ENCODE measurements at places on chromosomes 4 and X.

- DNase-seq: no peak
These were observed 114.2 kb upstream of the MAP3K15 start for GRCh38 chrX:19629541-19629940.

DNA sequence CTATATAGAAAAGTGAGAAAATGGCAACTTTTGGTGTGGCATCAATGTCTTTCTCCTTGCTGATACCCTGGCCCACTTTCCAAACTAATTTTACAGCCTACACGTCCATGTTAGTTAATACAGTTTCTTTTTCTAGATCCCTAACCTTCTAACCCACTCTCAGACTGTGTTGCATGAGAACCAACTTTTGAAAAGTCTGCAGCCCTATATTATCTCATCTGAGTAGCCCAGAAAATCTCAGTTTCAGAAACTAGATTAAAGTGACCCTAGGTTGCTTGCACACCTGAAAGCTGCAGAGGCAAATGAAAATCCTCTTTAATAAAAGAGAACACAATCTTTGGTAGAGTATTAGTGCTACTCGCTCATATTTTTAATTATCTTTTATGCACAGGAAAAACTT lies 371.6 kb upstream of the EMCN start:
- DNase-seq: no peak

GRCh38 chrX:111445485-111445884 lies 33.5 kb upstream of the DCX start:
- peak; percentile 18 for DNase-seq

DNA sequence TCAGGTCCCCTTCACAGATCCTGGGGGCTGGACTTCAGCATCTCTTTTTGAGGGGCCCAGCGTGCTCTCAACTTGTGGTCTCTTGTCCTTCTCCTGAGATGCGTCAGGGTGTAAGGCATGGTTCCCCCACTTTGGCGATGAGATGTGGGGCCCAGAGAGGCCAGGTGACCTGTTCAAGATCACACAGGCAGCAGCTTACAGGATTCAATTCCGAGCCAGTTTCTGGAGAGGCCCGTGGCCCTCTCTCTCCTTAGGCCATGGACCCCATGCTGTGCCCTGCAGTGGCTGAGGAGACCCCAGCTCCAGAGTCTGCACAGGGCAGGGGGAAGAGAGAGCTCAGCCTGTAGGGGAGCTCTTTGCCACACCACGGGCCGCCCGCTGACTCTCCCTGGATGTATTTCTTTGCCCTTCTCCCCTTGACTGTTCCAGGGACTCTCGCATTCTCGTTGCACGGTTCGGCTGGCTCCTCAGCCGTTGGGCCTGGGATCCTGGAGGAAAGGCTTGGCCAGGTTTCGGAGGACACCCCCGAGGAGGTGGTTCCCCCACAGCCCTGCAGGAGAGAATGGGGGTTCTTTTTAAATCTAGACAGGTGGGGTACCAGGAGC lies 18.6 kb downstream of the NSG1 start:
- DNase-seq: no peak

DNA sequence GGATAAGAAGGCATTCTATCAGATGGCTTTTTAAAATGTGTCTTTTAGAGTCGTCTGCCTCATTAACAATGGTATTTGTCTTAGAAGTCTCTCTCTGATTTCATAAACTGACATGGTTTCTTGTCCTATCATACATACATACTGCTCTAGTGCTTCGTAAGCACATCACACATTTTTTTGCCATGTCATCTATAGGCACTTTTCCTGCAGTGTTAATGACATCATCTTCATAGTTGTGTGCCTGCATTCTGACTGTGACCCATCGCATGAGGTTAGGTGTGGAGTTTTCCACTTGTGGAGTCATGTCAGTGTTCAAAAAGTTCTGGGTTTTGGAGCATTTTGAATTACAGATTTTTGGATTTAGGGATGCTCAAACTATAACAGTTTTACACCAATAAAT lies 361.6 kb upstream of the SPOCK3 start:
- DNase-seq: no peak

- DNase-seq: no peak
These were observed 155.6 kb downstream of the PCDH7 start for GRCh38 chr4:30875658-30876269.

DNA sequence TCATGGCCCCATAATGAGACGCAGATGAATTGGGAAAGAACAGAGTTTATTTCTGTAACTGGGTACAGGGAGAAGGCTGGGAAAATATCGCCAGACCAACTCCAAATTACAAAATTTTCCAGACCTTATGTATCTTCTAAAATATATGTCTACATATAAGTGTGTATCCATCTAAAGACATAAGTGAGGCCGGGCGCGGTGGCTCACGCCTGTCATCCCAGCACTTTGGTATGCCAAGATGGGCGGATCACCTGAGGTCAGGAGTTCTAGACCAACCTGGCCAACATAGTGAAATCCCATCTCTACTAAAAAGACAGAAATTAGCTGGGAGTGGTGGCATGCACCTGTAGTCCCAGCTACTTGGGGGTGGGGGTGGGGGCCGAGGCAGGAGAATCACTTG lies 11.7 kb upstream of the DHRSX start:
- DNase-seq: no peak

DNA sequence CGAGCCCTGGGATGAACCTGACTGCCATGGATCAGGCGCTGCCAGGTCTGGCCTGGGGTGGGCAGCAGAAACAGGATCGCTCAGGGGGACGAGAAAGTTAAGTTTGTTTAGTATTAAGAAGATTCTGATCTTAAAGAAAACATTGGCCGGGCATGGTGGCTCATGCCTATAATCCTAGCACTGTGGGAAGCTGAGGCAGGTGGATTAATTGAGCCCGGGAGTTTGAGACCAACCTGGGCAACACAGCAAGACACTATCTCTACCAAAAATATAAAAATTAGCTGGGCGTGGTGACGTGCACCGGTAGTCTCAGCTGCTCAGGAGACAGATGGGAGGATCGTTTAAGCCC lies 696 bp upstream of the FLNA start:
- no peak for DNase-seq

GRCh38 chr4:140156529-140157171 lies 2.7 kb upstream of the MAML3 start:
- no peak for DNase-seq

DNA sequence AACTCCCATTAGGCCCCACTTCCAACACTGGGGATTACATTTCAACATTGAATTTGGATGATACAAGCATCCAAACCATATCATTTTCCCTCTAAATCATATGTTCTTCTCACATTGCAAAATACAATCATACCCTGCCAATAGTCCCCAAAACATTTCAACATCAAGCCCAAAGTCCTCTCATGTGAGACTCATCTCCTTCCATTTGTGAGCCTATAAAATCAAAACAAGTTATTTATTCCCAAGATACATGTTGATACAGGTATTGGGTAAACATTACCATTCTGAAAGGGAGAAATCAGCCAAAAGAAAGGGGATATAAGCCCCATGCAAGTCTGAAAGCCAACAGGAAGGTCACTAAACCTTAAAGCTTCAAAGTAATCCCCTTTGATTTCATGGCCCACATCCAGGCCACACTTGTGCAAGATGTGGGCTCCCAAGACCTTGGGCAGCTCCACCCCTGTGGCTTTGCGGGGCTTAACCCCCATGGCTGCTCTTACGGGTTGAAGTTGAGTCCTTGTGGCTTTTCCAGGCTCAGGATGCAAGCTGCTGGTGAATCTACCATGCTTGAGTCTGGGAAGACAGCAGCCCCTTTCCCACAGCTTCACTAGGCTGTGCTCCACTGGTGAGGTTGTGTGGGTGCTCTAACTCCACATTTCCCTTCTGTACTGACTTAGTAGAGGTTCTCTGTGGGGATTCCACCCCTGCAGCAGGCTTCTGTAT lies 40.6 kb upstream of the SERTM2 start:
- no peak for DNase-seq

DNA sequence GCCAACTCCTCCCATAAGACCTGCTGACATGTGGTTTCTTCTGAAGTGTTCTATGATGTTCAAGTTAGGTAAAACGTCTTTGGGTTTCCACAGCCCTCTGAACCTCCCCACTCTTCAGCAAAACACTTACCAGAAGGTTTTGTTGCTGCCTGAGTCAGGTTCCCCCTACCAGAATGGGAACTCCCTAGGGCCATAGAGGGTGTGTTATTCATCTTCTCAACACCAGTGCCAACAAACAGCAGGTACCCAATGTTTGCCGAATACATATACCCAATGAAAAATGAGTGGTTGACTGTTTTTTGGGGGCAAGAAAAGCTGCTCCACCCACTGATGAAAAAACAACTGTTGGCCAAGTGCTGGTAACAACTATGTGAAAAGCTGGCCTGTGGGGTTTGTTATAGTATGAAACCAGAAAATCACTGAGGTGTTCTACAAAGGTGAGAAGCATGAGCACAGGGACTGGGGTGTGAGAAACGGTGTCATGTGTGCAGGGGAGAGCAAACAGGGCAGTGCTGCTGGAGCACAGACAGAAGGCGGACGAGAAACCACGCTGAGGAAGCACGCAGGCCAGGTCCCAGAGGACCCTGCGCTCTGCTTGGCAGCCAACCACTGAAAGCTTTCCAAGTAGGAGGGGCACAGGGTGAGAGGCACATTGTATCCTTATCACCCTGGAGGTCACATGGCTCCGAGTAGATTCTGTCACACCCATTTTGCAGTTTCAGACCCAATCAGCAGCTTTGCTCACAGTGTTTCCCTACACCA lies 28.8 kb downstream of the ATP8A1 start:
- no peak for DNase-seq

- no peak for DNase-seq
These were observed 40.6 kb upstream of the DOCK11 start for GRCh38 chrX:118455013-118455412.

- DNase-seq: no peak
These were observed 47.9 kb upstream of the PGRMC2 start for GRCh38 chr4:128335541-128335940.

DNA sequence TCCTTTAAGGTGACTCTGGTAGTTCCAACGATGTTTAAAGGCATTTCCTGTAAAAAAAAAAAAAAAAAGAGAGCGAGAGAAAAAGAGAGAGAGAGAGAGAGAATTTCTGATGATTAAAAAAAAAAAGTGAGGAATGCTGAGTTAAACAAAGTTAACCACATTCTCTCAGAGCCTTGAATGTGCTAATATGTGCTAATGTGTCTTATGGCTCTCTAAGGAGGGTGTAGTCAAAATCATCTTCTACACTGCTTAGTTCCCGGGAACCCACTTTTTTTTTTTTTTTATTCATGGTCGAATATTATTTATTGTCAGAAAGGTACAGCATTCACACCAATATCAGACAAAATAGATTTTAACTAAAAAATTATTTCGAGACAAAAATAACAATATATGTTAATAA lies 111.7 kb downstream of the SNCA start:
- DNase-seq: no peak

GRCh38 chrX:148185631-148186030 lies 204.5 kb downstream of the FMR1NB start:
- no peak for DNase-seq
